ENCODE measurements at places on chromosomes 6 and 20.

DNA sequence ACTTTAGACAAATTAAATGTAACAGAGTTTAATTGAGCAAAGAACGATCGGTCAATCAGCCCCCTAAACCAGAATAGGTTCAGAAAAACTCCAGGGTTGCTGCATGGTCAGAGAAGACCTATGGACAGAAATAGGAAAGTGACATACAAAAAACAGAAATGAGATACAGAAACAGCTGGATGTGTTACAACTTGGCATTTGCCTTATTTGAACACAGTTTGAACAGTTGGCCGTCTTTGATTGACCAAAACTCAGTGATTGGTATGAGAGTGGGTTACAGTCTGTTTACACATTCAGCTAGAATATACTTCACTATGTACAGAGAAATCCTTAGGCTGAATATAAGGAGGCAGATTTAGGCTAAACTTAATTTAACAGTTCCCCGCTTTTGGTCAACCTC is 19.9 kb downstream of the SRSF6 start:
- DNase-seq, result no peak

- no peak for DNase-seq
Observed at GRCh38 chr6:17505767-17506280, 94.3 kb upstream of the FAM8A1 start.

DNA sequence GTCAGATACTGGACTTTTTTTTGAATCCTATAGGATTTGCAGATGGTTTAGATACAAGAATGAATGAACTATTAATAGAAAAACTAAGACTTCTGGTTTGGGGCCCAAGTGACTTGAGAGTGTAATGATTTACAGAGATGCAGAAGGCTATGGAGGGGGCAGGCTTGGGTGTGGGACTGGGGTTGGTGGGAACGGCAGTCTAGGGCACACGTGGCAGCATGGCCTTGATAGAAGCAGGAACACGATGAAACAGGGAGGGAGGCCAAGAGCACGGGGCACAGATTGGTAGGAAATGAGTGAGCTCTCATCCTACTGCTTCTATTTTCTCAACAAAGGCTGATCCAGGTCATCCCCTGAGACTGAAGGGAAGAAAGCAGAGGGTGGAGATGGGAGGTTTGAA is 3.4 kb upstream of the UST start:
- no peak for DNase-seq

DNA sequence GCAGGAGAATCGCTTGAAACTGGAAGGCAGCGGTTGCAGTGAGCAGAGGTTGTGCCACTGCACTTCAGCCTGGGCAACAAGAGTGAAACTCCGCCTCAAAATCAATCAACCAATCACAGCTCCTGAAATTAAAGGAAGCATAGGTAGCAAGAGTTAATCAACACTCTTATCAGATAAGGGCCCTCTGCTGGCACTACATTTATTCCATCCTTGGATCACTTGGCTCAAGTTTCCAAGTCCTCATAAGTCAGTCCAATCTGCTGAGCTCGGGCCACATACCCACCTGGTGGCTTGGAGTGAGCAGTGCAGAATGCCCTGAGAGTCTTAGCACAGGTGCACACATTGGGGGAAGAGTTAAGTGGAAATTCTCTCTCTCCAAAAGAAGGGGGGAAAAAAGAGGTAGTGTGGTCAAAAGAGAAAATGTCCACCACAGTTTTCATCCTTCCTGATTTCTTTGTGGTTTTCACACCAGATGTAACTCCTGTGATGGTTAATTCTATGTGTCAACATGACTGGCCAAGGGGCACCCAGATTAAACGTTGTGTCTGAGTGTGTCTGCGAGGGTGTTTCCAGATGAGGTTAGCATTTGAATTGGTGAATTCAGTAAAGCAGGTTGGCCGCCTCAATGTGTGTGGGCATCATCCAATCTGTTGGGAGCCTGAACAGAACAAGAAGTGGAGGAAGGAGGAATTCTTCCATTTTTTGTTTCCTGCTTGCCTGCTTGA is 14.2 kb upstream of the FAM8A1 start:
- DNase-seq, result no peak

GRCh38 chr6:15691250-15691869 is 28.5 kb upstream of the DTNBP1 start:
- DNase-seq, result peak; percentile 33

DNA sequence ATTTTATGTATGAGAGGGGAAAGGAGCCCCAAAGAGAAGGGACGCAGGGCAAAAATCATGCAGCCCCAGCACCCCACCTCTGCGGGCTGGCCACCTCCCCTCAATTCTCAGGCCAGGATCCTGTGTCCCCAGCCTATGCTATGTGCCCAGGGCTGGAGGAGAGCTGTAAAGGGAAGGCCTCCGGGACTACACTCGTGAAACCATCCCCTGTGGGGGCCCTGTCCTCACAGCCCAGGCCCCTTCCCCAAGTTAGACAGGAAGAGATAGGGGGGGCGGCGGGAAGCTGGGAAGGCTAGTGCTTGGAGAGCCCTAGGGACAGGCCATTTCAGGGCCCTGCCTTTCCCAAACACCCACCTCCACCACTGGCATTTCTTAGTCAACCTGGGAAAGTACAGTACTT is 1.4 kb upstream of the COL11A2 start:
- no peak for DNase-seq

GRCh38 chr20:19259141-19259591 is 46.7 kb downstream of the SLC24A3 start:
- no peak for DNase-seq

GRCh38 chr6:12528581-12529363 is 187.8 kb upstream of the PHACTR1 start:
- no peak for DNase-seq

GRCh38 chr6:24205020-24205492 is 79.0 kb downstream of the NRSN1 start:
- DNase-seq, result no peak

DNA sequence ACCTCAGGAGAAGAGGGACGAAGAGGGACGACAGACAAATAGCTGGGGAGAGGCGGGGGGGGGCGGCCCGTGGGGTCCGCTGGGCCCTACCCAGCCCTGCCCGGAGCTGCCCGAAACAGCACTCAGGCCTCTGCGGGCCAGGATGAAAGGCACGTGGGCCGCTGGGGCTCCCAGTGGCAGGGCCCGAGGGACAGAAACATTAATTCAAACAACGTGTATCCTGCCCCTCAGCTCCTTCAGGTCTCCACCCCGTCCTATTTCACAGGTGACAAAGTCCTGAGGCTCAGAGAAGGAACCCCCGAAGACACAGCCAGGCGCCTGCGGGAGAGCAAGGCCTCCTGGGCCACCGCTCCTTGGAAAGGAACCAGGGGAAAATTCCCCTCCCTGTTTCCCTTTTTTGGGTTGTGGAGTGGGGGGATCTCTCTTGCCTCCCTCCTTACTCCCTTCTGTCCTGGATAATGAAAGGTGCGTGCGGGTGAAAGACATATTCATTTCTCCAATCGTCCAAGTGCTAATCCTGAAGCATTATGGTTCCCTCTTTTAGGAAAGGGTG is 93.3 kb downstream of the RNASET2 start:
- no peak for DNase-seq

- no peak for DNase-seq
Observed at GRCh38 chr6:4587171-4587570, 189.0 kb upstream of the CDYL start.

Data from nucleus accumbens (tissue), 56 donors.